ENCODE measurements at places on chromosomes 7 and 10. TPM values are rescaled to one million over a fixed set of nuclear protein-coding genes. Genes with fewer than 3 reads are reported as not detected.

DNA sequence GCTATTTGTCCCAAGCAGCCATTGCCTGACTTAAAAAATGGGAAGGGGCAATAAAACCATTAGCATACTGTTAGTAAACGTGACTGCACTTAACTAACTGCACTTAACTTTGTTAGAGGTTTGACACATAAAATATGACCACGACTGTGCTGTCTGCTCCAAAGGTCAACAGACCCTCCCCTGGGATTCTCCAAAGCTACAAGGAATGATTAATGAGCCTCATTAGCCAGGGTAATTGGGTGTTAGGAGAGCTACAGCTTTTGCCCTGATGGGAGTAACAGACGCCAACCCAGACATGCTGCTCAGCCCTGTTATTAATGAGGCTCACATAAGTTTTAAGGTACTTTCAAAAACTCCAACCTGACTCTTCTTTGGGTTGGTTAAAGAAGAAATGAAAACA is 129.4 kb upstream of the PLPP4 start:
- DNase-seq: no peak

DNA sequence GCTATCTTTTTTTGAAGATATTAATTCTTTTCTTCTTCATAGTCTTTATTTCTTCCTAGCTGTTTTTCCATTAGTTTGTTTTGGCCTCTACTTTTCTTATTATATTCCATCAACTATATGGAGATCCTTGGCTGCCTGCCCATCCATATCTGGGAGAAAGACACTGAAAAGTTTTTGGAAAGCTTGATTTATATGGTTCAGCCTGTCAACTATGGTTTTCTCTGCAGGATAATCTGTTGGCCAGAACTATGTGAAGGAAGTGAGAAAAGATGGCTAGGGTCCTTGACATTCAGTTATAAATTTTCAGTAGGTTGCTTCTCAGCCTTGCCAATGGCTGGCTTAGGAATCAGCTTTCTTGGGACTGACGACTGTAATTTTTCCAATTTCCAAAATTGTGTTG is 10.0 kb upstream of the CDK14 start:
- no peak for DNase-seq

GRCh38 chr10:109430043-109430760 is 493.1 kb downstream of the XPNPEP1 start:
- no peak for DNase-seq

- no peak for DNase-seq
Observed at GRCh38 chr10:79910836-79911235, 38.1 kb downstream of the SFTPD start.

DNA sequence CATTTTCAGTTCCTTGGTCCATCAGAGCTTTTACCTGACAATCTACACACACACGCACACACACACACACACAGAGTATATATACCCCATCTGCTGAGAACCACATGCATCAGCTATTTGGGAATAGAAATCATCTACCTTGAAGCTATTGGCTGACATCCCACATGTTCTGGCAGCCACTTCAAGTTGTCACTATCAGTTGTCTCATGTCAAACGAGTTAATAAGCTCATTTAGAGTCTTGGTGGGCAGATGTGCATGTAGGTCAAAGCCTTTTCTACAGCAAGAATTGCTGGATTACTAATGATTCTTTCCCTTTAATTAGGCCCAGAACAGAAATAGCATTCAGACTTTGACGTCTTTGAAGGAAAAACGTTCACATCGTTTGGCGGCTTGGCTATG is 36.8 kb downstream of the COL28A1 start:
- DNase-seq: no peak

DNA sequence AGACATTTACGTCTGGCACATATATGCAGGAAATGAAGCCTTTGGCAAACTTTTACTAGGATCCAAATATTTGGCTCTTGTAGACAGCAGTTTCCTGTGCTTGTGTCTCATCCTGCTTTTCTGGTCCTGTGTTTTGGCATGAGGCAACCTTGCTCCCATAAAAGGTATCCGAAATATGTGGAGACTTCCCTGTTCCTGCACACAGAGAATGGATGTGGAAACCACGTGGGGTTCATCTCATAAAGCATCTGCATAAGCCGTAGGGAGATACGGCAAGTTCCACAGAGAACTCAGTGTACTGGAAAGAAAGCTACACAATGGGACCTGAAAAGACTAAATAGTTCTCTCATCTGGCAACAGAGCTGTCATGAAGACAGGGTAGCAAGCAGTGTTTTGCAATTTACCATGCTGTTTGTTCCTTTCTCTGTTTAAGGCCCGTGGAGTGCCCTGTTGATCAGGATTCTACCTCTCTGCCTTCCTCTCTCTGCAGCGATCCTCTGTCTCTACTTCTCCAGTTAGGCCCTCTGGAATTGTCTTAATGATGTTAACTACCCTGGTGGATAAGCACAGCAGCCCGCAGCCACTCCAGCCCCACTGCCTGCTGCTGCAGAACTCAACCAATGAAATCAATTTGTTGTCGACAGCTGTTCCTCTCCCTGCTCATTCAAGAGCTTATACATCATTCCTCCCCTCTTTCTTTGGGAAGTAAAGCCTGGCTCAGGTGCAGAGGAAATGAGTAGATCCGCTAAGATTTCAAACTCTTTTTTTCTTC is 293.6 kb downstream of the CSTF2T start:
- DNase-seq: no peak

DNA sequence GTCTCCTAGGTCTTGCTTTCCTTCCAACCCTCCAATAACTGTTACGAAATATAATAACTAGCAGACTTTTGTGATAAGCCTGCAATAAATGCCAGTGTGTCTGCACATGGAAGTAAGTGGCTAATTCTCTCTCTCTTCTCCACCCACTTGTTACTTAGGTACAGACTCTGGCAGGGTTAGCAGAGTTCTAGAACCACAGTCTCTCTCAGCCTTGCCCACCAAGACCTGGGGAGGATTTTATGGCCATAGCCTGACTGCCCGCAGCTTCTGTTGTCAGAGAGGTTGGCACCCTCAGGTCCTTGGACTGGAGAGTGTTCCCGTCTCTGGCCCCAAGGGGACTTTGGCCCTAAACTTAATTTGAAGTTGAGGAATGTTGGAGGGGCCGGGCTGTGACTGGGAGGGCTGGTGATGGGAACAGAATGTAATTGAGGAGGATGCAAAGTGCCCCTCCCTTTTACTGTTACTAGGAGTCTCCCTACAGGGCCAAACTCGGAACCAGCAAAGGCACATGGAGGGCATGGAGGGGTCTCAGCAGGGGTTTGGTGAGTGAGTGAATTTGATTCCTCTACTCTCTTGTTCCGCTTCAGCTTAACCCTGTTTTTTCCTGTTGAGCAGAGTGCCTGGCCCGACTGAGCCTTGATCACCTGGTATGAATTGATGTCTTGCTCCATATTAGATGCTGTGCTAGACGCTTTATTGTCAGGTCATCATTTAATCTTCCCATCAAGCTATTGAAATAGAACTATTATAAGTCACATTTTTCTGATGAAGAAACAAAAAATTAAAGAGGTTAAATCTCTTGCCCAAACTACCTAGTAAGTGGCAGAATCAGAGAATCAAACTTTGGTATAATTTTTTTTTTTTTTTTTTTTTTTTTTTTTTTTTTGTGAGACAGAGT is 37.0 kb upstream of the LCOR start:
- no peak for DNase-seq

The RPEL1 gene
- not detected for polyA plus RNA-seq

- peak; percentile 11 for DNase-seq
Observed at GRCh38 chr7:114415064-114415989, 712 bp downstream of the FOXP2 start.

DNA sequence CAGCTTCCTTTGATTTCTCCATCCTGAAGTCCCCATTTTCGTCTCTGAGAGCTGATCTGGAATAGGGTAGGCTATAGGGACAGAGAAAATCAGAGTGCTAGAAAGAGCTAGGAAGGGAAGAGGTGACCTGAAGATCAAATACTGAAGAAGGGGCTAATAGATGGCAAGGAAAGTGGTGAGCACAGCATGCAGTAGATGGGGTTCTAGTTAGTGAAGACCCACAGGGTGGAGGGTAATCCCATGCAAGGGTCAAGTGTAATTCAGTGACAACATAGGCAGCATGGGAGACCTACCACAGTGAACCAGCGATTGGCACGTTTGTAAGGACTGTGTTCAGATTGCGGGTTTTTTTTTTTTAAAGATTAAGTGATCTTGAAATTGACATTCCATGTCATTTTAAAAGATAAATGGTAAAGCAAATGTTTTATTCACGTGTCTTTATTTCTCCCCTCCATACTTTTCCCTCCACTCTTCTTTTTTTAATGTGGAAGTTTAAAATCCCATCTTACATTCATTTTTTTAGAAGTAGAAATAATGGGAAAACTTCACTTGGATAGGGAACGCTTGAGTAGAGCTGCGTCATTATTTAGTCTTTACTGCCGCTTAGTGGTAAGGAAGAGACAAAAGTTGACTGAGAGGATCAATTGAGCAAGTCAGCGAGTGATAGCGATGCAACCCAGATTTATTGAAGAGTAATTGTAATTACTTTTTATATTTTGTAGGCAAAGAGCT is 21.0 kb upstream of the ABI1 start:
- no peak for DNase-seq

DNA sequence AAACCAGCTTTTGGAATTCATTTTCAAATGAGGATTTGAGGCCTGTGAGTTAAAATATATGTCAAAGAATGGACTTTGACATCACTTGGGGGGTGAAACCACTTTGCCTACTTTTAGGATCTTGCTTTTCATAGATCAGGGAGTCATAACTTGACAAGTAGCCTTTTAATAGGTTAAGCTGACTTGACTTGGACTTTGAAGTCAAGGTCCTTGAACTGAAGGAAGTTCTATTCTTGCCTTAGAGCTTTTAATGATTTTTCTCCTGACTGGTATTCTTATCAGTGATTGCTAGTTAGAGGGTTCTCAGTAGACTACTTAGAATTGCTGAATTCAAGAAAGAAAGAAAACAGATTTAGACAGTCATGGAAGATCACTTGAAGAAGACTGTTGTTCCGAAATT is 17.7 kb downstream of the AGR2 start:
- no peak for DNase-seq

The GTPBP4 gene
- 49.3 TPM for polyA plus RNA-seq

The DUSP5 gene
- 2.5 TPM for polyA plus RNA-seq

The ZNF467 gene
- 7.4 TPM for polyA plus RNA-seq

The UTF1 gene
- not detected for polyA plus RNA-seq

DNA sequence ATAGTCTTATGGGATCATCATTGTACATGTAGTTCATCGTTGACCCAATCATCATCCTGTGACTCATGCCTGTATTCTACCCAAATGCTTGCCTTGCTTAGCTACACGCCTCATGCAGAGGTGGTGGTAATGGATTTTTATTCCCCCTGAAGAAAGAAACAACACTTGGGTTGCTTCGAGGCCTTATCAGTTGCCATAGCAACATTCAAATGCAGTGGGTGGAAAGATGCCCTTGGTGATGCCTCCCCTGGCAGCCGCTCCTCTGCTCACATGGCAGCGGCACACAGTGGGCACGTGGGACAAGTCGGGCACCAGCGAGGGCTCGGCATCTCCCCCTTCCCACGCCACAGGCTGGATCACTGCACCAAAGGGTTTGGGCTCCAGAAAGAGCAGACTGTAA is 54.0 kb upstream of the NMT2 start:
- no peak for DNase-seq

DNA sequence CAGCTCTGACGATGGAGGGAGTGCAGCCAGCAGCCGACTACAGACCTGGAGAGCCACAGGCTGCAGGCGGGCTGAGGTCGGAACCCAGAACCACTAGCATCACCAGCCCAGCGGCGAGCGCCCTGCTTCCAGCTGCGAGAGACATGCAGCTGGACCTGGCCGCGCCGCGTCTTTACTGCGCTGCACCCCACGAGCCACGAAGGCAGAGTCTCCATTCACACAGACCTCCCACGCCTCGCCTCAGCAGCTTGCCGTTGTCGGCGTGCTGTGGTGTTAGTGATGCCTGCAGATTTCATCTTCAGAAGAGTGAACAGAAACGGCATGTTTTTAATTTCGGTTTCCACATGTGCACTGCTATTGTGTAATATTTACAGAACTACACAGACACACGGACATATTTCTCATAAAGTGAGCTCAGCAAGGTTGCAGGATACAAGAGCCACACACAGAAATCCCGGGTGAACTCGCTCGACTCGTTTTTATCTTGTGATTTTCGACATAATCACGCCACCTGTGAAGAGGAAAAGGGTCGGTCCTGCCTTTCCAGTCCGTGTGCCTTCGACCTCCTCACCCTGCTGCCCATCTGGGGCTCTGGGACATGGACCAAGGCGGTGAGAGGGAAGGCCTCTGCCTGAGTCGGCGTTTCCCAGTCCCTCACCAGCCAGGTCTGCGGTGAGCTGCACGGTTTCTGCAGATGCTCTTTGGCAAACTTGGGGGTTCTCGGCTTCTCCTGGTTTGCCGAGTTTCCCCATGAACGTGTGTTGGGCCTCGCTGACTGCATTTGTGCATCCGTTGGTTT is 252.2 kb downstream of the ELFN1 start:
- DNase-seq: no peak

- DNase-seq: no peak
Observed at GRCh38 chr7:56125831-56126230, 9.6 kb upstream of the NUPR2 start.
